ENCODE measurements at places on chromosomes 11 and 22.
A peak's percentile ranks its signal among the peaks of the same experiment; 100 is the strongest.

DNA sequence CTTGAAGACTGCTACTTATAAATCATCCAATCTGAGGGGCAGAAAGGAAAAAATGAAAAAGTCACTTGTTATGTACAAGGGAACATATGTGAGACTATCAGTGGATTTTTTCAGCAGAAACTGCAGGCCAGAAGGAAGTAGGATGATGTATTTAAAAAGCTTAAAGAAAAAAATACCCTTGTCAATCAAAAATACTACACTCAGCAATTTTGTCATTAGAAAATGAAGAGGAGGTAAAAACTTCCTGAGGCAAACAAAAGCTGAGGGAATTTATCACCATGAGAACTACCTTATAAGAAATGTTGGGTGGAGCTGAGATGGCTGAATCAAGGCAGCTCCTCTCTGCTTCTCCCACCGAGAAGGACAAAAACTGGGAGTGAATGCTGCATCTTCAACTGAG, 21.1 kb downstream of the MRGPRX2 start:
- DNase-seq = no peak

DNA sequence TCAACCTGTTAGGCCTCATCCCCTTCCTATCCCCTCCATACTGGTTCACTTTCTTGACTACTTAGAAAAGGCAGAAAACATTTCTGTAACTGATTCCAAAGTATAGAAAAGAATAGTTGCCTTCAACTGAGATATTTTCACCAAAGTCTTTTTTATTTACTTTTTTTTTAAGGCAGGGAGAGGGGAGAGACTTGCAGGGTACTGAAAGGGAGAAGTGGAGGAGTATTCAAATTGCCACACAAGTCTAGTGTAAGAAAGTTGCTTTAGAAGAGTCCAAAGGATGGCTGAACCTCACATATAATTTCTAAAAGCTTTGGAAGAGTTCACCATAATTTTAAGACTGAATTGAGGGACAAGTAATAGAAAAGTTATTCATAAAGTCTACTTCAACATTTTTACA, 6.3 kb downstream of the PHF21A start:
- DNase-seq = no peak

DNA sequence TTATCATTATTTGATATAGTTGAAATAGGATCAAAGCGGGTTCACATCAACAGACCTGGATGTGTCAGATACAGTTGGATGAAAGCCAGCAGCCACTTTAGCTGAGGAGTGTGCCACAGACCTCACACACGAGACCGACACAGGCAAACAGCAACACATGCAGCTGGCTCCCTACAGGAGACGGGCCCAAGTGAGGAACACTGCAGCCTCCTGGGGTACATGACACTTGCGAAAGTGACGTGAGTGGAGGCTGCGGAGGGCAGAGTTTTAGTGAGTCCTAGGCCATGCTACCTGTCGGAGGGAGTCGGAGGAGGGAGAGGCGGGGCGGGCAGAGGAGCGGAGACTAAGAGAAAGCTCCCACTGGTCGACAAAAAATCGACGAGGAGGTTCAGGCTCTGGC, 100.9 kb upstream of the BID start:
- no peak for DNase-seq

- DNase-seq = peak; percentile 58
These were observed 33.5 kb downstream of the ETS1 start for GRCh38 chr11:128553662-128554362.

DNA sequence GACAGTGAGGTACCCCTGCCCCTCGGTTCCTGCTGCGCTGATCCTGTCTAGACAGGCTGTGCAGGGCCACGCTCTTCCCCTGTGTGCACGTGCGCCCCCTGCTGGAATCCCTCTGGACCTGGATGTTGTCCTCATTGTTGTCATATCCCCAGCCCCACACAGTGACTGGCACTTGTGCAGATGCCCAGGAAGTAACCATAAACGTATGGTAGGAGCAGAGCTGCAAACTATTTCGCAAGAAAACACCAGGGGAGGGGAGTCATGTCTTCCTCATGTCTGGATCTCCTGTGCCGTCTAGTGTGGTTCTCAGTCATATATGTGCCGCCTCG, 114.7 kb downstream of the CRYBB2 start:
- DNase-seq = peak; percentile 53

GRCh38 chr11:65152122-65152521, 17.8 kb upstream of the SYVN1 start:
- DNase-seq = no peak

Measured in Jurkat, Clone E6-1 (cell line).